ENCODE measurements at places on chromosomes 16 and 17. TPM values are rescaled to one million over a fixed set of nuclear protein-coding genes. Genes with fewer than 3 reads are reported as not detected.
A peak's percentile ranks its signal among the peaks of the same experiment; 100 is the strongest.

- peak; percentile 39 for DNase-seq
These were observed 36.1 kb downstream of the GINS2 start for GRCh38 chr16:85652431-85653221.

The ITGB4 gene
- total RNA-seq = 0.72 TPM

The MYO18A gene
- total RNA-seq = 42.6 TPM

- no peak for DNase-seq
These were observed 115.5 kb downstream of the ABCC1 start for GRCh38 chr16:16064874-16065384.
